ENCODE measurements at places on chromosomes 16 and 17.

DNA sequence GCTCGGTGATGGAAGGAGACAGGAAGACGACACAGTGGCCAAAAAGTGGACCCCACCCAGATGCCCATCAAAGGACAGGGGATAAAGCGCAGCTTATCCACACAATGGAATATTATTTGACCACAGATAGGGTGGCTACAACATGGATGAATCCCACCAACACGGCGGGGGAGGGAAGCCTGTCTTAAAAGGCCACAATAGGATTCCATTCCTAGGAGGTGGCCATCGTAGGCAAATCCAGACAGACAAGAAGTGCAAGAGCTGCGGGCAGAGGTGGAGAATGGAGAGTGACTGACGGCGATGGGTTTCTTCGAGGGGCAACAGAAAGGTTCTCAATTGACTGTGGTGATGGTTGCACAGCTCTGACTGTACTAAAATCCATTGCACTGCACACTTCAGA lies 16.0 kb downstream of the SLC38A8 start:
- DNase-seq, result no peak

- no peak for DNase-seq
Observed at GRCh38 chr16:20333120-20333519, 5.8 kb upstream of the GP2 start.

DNA sequence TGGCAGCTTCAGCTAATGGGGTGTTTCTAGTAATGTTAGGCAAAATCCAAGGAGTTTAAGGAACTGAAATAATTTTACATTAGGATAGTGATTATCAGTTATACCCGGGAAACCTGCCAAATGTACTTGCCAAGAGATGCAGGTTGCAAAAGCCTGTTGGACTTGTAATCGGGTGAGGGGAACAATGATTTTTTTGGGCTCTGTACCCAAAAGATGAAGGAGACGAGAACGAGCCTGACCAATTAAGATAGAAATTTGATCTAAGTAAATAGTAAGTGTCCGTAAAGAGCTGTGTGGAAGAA lies 56.3 kb upstream of the ARL4D start:
- DNase-seq, result no peak

DNA sequence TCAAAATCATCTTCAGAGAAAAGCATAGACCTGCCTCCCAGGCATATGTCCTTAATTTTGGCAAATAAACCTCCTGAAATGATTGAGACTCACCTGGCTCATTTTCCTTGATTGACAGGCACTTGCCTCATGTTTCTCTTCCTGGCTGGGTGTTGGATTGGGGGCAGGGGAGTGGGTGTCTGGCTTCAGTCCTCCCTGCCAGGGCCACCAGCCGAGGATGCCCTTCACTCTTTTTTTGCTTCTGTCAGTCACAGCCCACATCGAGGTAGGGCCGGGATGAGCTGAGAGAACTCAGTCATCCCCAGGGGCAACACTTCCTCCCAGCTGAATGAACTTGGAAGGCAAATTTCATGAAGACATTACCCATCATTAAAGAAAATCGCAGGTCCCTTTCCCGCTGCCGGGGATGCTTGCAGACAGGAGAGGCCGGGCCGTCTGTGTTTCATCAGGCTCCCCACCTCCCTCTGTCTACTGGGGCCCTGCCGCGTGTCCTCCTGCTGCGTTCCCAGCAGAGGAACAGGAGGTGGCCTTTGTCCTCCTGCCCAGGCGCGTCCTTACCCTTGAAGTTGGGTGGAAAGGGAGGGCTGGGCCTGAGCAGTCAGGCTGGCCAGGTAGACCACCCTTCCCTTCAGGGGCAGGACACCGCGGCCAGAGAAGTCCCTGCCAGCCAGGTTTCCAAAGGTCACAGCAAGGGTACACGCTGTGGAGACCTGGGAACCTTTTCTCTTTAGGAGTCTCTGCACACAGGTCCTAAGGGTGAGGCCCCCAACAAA lies 11.2 kb upstream of the DNAH17 start:
- DNase-seq, result no peak

DNA sequence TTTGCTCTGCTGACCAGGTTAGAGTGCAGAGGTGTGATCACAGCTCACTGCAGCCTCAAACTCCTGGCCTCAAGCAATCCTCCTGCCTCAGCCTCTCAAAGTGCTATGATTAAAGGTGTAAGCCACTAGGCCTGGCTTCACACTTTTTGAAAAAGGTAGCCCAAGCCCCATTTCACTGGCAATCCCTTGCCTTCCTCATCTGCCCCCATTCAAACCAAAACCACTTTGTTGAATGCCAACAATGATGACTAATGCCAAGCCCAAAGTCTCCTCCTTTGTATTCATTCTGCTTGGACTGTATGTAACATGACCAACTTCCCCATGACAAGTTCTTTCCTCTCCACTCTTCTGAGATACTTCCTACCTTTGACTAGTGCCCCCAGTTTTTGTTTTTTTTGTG lies 33.1 kb downstream of the N4BP1 start:
- DNase-seq, result no peak

GRCh38 chr16:75225678-75226515 lies 7.1 kb downstream of the CTRB1 start:
- DNase-seq, result peak; percentile 22
